Testis (tissue), 5 donors: ENCODE measurements at places on chromosomes 16 and 17. TPM values are rescaled to one million over a fixed set of nuclear protein-coding genes. Genes with fewer than 3 reads are reported as not detected.

Gene RNF43
- 9.7 TPM for polyA plus RNA-seq

Gene KRT9
- 0.29 TPM for polyA plus RNA-seq

Gene KRT13
- 21.4 TPM for polyA plus RNA-seq

Gene SLC7A6OS
- polyA plus RNA-seq: 14.7 TPM

Gene SLC13A5
- 13.0 TPM for polyA plus RNA-seq

Gene CD19
- 7.7 TPM for polyA plus RNA-seq

Gene NUTF2
- polyA plus RNA-seq: 121 TPM

Gene UTS2R
- 0.32 TPM for polyA plus RNA-seq

Gene NAE1
- 53.7 TPM for polyA plus RNA-seq

Gene WNT9B
- 1.2 TPM for polyA plus RNA-seq

Gene MYL11
- polyA plus RNA-seq: 18.5 TPM

Gene MPV17L
- 3.7 TPM for polyA plus RNA-seq
